ENCODE measurements at places on chromosomes 1 and 21. TPM values are rescaled to one million over a fixed set of nuclear protein-coding genes. Genes with fewer than 3 reads are reported as not detected.

The AGMAT gene
- not detected for total RNA-seq

The RHOU gene
- total RNA-seq, result 17.4 TPM

- DNase-seq, result no peak
- peaks cover 15% of the 10 kb centered on the region for H3K36me3 ChIP-seq
- H3K4me1 ChIP-seq, result no peaks in the 10 kb centered on the region
- H3K27me3 ChIP-seq, result no peaks in the 10 kb centered on the region
These were observed 35.1 kb downstream of the ATP1A1 start for GRCh38 chr1:116408193-116408592.

- H3K4me3 ChIP-seq, result no peak overlapping the region
- H3K27ac ChIP-seq, result no peak overlapping the region
- no peaks in the 10 kb centered on the region for H3K4me1 ChIP-seq
- no peak for DNase-seq
- H3K36me3 ChIP-seq, result no peaks in the 10 kb centered on the region
These were observed 341.5 kb downstream of the VAV3 start for GRCh38 chr1:107623431-107623830.

DNA sequence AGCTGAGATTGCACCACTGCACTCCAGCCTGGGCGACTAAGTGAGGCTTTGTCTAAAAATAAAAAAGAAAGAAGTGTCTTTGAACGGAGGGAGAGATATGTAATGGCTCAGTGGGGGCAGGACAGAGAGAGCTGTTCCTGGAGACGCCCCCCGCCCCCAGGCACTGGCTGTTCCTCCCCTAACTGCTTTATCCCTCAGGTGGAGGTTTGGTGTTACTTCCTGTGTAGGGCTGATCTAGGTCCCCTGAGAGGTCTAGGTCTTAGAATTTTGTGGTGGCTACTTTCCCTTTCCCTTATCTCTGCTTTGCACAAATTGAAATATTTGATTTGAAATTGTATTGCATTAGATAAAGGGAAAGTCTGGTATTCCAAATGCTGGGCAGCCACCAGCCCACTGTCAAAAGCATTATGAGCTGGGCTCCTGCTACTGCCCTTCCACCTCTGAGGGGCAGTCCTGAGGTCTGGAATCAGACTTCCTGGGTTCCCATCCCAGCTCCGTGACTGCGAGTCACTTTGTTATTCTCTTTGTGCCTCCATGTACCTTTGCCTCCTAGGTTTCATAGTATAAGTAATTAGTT is 134.8 kb upstream of the KIF26B start:
- no peak for DNase-seq
- H3K36me3 ChIP-seq, result no peaks in the 10 kb centered on the region
- H3K27me3 ChIP-seq, result no peaks in the 10 kb centered on the region

GRCh38 chr1:39107341-39108290 is 81.5 kb downstream of the NDUFS5 start:
- H3K4me1 ChIP-seq, result no peaks in the 10 kb centered on the region
- DNase-seq, result no peak
- H3K36me3 ChIP-seq, result no peaks in the 10 kb centered on the region
- no peaks in the 10 kb centered on the region for H3K27me3 ChIP-seq
- no peak overlapping the region for H3K4me3 ChIP-seq
- H3K27ac ChIP-seq, result peak overlapping the region; percentile 31

Measured in tibial nerve (tissue), 4 donors.